ENCODE measurements at places on chromosomes 1 and 21. TPM values are rescaled to one million over a fixed set of nuclear protein-coding genes. Genes with fewer than 3 reads are reported as not detected.

Gene REN
- total RNA-seq = not detected

Gene TNNT2
- not detected for total RNA-seq

Gene LCE6A
- total RNA-seq = not detected

Gene UBE2U
- not detected for total RNA-seq

Gene MAN1C1
- total RNA-seq = 0.18 TPM

Gene CD247
- 0.09 TPM for total RNA-seq

Gene OLIG2
- total RNA-seq = not detected

Gene APCS
- not detected for total RNA-seq

Gene PLA2G4A
- total RNA-seq = 4.1 TPM

Gene TP73
- total RNA-seq = not detected

Gene TMEM81
- 1.1 TPM for total RNA-seq

Gene DFFB
- 8.0 TPM for total RNA-seq

Gene GBP6
- total RNA-seq = not detected

Gene CNR2
- total RNA-seq = not detected

Gene ADORA1
- total RNA-seq = not detected

Gene TRAF3IP3
- not detected for total RNA-seq

Gene TDRD5
- total RNA-seq = not detected

Gene PGBD5
- 0.09 TPM for total RNA-seq

Gene SYCP1
- not detected for total RNA-seq

Gene DHRS3
- total RNA-seq = 34.1 TPM

Gene RBP7
- total RNA-seq = not detected

Gene HSD3B1
- not detected for total RNA-seq

Gene TPTE
- total RNA-seq = not detected

Gene OR14K1
- not detected for total RNA-seq

Gene FBLIM1
- 319 TPM for total RNA-seq

Gene IGSF9
- under 0.01 TPM for total RNA-seq

Gene RHCE
- 0.09 TPM for total RNA-seq

Gene GPR37L1
- not detected for total RNA-seq

Gene FCRL3
- total RNA-seq = not detected

Gene CYP4X1
- 1.7 TPM for total RNA-seq

Gene NRIP1
- 36.9 TPM for total RNA-seq

Gene CD34
- 51.4 TPM for total RNA-seq

Gene KRTAP20-3
- not detected for total RNA-seq

Gene C1QA
- total RNA-seq = not detected

Gene C1QTNF12
- 0.45 TPM for total RNA-seq

Gene SLC44A5
- 9.1 TPM for total RNA-seq

Gene CLCA1
- not detected for total RNA-seq

Gene CELA2A
- 0.19 TPM for total RNA-seq

Gene CORT
- not detected for total RNA-seq

Gene HOOK1
- not detected for total RNA-seq

Gene DYNLT5
- 0.94 TPM for total RNA-seq

Gene AKR7A3
- 0.28 TPM for total RNA-seq

Gene OR2T35
- total RNA-seq = not detected

Gene PRAMEF26
- total RNA-seq = not detected

Gene HCRTR1
- total RNA-seq = 0.54 TPM

Gene ZBTB8B
- under 0.01 TPM for total RNA-seq

Measured in endothelial cell of coronary artery (primary cell).